Effector CD8-positive, alpha-beta T cell (primary cell): ENCODE measurements at places on chromosomes 16 and 17.

- no peak for DNase-seq
These were observed 5.9 kb upstream of the COL1A1 start for GRCh38 chr17:50207315-50207714.

DNA sequence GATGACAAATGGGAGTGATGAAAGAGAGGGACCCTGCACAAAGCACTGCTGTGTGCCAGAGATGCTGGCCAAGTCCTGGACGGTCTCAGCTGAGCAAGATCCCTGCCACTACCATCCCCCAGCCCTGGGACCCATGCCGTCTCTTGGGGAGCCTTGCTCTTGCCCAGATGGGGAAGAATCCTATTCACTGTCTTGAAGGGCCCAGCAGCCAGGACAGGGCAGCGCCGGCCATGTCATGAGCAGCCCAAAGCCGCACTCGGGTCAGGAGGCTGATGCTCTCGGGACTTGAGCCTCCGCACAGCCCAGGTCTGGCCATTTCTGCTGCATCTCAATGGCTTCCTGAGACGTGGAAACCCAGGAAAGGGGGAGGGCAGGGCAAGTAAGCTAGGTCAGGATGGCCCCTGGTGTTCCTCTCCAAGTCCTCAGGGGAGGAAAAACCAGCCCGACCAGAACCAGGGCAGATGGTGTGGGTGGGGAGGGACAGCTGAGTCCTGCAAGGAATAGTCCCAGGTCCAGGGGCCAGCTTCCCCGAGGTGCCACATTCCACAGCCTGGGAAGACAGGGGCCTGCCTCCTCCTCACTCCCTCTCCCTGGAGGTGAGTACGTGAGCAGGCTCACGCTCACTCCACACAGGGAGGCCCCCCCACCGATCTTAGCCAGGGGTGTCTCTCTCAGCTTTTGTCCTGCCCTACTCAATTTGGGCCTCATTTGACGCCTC lies 7.8 kb upstream of the KRT19 start:
- DNase-seq = no peak

DNA sequence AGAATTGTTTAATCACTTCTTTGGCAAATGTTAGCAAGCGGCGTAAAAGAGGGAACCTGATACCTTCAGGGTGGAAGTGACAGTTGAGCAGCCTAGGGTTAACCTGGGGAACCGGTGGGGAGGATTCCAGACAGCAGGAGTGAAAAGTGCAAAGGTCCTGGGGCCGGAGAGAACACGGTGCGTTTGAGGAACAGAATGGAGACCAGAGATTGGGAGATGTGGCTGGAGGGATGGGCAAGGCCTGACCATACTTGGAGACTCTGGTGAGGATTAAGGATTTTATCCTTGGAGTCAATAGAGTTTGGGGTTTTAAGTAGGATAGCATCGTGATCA lies 2.3 kb upstream of the ZNF500 start:
- DNase-seq = no peak

GRCh38 chr17:68458260-68459036 lies 1.2 kb upstream of the WIPI1 start:
- DNase-seq = no peak

DNA sequence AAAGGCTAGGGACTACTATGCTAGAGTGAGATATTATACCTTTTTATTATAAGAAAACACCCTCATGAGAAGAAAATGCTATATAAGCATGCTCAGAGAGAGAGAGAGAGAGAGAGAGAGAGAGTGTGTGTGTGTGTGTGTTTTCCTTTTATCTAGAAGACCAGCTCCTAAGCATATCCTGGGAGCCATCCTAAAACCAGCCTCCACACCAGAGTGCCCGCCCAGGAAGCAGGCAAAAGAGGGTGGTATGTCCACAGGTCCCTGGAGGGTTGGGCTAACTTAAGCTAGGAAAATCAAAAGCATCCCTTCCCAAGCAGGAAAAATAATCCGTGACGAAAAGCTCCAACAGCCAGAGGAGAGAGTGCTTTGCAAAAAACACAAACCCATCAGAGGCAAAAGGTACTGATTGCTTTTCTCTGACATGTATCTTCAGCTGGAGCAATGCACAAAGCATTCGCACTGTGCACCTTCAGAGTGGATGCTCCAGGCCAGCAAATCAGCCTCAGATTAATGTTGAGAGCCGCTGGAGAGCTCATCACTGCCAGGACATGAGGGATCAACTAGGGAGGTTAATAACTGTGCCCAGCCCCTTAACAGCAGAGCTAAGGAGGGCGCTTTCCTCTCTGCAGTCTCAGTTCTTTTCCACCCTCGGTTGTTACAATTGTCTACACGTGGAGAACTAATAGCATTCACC lies 125.1 kb downstream of the SLC39A11 start:
- DNase-seq = no peak

- no peak for DNase-seq
These were observed 1.4 kb downstream of the PPP1R9B start for GRCh38 chr17:50149091-50149416.

DNA sequence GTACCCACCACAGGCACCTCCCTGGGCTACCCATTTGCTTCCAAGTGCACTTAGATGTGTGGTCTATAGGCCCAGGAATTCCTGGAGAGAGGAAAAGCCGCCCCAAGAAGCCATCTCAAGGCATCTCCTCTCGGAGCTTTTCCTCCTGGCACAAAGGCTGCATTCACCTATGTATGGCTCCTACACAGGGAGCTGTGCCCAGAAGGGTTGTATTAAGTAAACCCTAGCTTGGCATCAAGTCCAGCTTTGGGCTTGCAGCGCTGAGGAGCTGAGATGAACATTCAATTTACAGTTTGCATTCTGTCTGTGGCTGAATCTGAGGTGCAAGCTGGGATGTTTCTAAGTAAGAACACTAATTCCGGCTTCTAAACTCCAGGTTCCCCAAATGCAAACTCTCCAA lies 81.3 kb downstream of the CDYL2 start:
- DNase-seq = no peak

DNA sequence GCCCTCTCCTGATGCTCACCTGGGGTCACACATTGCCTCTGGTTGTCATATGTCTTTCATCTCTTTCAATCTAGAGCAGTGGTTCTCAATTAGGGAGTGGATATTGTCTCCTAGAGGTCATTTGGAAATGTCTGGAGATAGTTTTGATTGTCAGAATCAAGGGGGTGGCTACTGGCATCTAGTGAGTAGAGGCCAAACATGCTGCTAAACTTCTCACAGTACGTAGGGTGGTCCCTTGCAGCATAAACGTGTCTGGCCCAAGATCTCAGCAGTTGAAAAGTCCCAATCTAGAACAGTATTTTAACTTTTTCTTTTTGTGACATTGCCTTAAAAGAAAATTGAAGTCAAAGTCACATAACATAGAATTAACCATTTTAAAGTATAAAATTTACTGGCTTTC lies 30.5 kb upstream of the SLC5A10 start:
- no peak for DNase-seq

DNA sequence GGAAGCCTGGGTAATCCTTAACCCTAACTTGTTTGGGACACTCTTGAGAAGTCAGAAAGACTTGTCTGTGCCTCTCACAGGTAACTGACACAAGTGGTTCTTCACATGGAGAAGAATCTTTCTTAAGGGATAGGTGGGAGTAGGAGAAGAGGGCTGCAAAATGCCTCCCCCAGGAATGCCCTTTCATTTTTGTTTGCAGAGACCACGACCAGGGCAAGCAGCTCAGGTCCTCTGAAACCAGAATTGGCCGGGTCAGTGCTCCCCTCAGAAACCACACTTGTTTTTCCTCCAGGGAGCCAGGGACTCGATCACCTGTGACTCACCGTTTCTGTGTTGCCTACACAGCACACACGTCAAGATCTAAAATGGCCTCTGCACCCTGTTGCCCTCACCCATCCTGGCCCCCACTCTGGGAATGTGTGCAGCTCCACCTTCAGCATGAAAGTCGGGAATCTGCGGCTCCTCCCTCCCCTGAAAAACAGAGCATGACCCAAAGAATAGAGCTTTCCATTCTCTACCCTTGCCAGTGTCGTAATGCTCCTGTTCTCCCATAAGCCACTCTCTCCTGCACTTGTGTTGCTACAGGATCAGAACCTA lies 36.1 kb downstream of the HNF1B start:
- DNase-seq = no peak

DNA sequence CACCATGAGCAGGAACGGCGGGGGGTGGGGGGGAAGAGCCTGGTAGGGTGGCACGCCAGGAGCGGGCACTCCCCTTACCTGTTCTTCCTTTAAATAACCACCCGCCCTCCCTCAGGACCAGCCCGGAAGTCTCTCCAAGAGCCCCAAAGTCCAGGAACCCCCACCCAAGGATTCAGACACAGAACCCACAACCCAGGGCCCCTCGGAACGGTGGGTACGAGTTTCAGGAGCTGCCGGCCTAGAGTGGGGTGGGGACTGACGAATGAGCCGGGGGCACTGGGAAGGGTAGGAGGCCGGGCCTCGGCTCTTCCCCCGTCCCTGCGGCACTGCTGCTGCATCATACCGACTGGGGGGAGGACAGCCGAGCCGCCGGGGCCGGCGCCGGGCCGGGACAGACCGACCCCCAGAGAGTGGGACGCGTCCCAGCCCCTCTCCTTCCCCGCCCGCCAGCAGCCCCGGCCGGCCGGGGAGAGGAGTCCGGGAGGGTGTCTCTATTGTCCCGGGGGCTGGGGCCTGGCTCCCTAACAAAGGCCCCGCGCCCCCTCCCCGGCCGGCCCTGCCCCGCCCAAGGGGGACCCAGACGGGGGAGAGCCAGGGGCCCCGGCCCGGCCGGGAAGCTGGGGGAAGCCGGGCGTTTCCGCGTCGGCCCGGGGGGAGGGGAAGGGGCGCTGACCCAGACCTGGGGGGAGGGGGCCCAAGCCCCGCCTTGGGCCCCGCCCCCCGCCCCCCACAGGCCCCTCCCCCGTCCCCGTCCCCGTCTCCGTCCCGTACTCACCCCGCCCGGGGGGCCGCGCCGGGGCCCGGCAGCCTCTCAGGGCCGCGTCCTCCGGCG lies 747 bp downstream of the ATXN7L3 start:
- DNase-seq = peak; percentile 50

- DNase-seq = no peak
These were observed 17.1 kb downstream of the PSKH1 start for GRCh38 chr16:67910158-67910557.

DNA sequence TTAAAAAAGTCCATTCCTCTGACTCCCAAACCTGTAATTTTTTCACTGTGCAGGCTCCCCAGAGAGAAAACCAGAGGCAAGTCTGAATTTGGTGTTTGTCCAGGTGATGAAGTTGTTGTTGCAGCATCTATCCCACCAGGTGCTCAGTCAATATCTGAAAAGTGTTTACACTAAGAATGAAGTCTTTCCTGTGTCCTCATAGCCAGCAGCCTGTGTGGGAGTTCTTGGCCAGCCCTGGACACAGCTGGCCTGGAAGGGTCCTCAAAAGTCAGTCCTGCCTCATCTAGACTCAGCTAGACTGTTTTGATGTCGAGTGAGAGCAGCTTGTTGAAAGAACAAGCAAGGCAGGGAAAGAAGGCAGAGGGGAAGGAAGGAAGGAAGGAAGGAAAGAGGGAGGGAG lies 3.3 kb upstream of the PMP22 start:
- DNase-seq = no peak

DNA sequence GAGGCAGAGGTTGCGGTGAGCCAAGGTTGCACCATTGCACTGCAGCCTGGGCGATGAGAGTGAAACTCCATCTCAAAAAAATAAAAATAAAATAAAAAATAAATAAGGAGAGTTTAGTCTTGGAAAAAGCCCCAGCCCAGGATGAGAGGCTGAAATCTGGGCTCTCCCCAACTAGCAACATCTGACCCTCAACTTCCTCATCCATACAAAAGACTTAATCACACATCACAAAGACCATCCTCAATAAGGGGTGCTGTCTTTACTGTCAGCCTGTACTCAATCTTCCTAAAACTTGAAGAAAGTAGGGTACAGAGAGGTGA lies 11.4 kb upstream of the SLC4A1 start:
- no peak for DNase-seq

DNA sequence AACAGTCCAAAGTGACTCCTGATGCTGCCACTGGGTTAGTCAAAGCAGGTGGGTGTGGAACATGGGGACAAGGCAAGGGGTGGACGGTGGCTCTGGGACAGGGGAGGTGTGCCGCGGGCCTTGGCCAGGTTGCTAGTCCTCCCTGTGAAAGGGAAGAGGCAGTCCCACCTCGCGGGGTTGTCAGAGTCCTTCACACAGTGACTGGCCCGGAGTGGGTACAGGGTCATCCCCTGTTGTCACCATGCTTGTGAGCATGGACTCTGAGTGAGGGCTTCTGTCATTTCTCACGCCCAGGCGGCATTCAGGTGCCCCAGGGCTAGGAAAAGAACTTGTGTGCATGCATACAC lies 3.1 kb upstream of the ZNF469 start:
- DNase-seq = no peak

DNA sequence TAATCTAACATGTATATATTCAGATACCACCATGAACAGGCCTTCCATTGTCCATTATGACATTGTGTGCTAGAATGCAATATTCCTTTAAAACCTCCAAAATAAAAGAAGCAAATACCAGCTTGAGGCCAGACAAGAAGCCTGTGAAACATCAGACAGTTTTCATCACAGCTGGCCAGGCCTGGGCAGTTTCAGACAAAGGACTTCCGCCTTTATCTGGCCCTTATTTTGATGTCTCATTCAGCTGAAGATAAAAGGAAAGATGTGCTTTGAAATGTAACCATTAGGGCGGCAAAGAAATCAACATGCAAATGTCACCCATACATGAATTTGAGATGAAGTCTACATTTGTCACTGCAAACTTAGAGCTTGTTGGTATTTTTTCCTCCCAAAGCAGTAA lies 737.5 kb downstream of the KCNJ2 start:
- no peak for DNase-seq

DNA sequence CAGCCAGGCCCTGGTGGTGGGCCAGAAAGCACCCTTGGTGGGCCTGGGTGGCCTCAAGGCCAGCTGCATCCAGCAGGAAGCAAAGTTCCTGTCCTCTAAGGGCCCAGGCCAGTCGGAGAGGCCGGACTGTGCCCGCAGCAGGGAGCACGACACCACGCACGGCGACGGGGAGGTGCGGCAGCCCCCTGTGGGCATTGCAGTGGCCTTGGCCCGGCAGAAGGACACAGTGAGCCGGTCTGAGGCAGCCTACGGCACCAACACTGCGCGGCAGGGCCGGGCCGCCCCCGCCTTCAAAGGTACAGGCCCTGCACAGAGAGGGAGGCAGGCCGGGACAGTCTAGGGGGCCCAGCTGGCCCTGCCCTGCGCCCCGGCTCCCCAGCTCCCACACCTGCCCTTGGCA lies 48.0 kb downstream of the BAHCC1 start:
- no peak for DNase-seq

DNA sequence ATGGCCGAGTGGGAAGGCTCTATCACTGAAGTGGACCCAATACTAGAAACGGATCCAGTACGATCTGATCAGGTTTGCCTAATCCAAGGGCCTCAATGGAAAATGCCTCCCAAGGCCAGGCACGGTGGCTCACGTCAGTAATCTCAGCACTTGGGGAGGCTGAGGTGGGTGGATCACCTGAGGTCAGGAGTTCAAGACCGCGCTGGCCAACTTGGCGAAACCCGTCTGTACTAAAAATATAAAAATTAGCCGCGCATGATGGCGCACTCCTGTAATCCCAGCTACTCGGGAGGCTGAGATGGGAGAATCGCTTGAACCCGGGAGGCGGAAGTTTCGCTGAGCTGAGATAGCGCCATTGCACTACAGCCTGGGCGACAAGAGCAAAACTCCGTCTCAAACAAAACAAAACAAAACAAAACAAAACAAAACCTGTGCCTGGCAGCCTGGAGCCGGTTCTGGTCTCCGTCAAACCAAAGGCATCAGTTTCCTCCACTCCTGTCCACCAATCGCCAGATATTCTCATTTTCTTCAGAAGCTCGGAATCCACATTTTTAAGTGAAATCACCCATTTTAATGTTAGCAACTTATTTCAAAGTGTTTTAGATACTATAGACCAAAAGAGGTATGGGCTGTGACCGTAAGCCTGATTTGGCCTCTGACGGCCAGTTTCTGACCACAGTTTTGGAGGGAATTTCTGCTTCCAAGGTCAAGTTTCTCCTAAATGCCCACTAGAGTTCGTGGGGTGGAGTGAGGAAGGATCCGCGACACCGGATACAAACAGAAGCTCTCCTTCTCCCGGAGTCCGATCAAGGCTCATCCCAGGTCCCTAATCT lies 664 bp downstream of the NQO1 start:
- no peak for DNase-seq
